8988T (cell line): ENCODE measurements at places on chromosomes 12 and 14.

GRCh38 chr12:62519043-62519442 lies 52.4 kb downstream of the MON2 start:
- no peak for DNase-seq

GRCh38 chr12:95187865-95188415 lies 29.3 kb downstream of the FGD6 start:
- no peak for DNase-seq

- no peak for DNase-seq
Measured at GRCh38 chr12:77821699-77822203, 8.9 kb upstream of the NAV3 start.

DNA sequence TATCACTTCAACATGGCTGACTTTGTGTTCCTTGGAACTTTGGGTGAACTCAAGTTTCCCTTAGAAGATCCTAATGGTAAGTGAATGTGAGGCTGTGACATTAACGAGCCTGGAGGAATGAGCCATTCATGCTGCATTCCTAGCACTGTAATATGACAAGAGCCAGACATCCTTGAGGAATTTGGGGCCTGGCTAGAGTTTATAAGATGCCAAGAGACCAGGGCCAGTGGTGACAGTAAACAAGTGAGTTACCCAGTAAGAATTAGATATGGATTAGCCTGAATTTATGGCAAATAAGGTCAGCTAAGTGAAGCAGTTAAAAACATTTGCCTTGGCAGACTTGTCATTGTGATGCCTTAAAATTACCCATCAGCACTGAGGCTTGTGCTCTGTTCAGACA lies 232.4 kb downstream of the AKAP6 start:
- DNase-seq = no peak

DNA sequence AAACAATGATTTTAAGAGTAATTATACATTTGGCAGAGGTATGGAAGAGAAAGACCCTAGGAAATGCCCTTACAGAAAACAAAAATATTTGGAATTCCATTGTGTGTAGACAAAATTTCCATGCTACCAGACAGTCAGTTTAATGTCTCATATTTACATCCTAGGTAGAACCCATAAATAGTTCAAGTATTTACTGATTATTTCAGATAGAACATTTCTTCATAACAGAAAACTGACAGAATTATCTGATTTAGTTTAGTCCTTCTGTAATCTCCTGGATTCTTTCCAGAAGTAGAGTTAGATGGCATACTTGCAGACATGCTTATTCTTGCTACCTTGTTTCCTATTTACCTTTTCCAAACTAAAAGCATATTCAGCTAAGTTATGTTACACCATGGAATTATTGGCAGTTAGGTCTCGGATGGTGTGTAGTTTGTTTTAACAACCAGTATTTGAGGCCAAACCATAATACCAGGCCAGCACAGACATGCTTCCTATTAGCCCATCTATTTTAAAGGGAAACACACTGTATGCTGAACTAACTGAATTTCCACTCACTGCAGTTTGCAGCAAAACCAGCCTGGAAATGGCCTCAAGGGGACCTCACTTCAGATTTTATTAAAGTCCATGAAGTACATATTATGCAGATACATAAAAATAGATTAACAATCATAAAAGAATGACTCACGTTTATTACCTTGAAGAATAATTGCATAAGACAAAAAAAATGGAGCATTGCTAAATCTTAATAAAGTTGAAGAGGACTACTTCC lies 126.6 kb upstream of the LRIG3 start:
- no peak for DNase-seq

GRCh38 chr12:68406134-68406576 lies 74.0 kb upstream of the MDM1 start:
- DNase-seq = no peak

- DNase-seq = no peak
Measured at GRCh38 chr14:98954349-98955000, 317.5 kb downstream of the BCL11B start.

DNA sequence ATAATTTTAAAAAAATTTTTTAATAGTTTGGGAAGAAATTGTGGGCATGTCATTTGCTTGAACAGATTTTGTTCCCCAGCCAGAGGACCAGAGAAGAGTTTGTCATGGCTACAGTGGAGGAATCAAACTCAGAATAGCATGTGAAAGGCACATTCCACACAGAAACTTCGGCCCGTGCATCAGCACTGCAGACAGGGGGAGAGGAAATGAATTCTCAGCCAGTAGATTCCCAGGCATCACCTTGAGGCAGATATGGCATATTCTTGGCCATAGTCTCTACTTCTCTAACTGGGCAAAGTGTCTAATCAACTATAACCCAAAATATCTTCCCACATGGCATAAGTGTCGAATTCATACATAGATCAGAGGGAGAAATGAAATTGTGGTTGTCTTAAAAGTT lies 153.3 kb downstream of the PRKCH start:
- DNase-seq = no peak

GRCh38 chr12:96902076-96902475 lies 5.0 kb upstream of the NEDD1 start:
- DNase-seq = no peak

DNA sequence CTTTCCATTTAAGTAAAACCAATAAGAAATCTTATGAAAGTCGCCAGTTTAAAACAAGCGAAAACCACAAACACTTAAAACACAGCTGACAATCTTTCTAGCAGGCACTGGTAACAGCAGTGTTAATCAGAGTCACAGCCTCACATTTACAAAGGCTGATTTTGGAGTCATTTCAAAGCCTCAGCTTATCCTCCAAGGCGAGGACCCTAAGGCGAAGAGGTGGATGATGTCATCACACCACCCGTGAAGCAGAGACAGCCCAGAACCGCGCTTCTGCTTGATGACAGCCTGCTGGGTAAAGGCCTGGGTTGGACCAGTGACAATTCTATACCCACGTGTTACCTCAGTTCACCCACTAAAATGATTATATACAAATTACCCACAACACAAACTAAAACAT lies 10.1 kb downstream of the GOLGA3 start:
- no peak for DNase-seq

- no peak for DNase-seq
Measured at GRCh38 chr12:108119126-108119973, 9.7 kb upstream of the WSCD2 start.

DNA sequence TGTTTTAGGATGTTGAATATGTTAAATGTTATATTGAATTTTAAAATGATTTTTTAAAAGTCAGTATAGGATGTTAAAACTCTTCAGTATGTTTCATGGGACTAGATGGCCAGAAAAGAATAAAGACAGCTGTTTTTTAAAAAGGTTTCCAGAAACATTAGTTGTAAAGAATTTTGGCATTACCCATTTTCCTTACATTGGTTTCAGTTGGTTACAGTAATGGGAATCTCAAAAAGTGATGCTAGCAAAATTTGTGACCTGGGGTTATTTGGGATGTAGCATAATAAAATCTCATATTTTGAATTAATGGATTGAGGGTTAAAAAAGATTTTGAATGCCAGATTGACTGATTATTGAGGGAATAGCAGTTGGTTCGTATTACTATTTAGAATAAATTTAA lies 25.3 kb downstream of the EID3 start:
- DNase-seq = no peak

GRCh38 chr12:26153421-26154154 lies 28.8 kb upstream of the BHLHE41 start:
- no peak for DNase-seq

GRCh38 chr12:46886541-46887041 lies 60.8 kb upstream of the SLC38A4 start:
- no peak for DNase-seq

- DNase-seq = no peak
Measured at GRCh38 chr12:69978020-69978419, 153.0 kb downstream of the MYRFL start.

DNA sequence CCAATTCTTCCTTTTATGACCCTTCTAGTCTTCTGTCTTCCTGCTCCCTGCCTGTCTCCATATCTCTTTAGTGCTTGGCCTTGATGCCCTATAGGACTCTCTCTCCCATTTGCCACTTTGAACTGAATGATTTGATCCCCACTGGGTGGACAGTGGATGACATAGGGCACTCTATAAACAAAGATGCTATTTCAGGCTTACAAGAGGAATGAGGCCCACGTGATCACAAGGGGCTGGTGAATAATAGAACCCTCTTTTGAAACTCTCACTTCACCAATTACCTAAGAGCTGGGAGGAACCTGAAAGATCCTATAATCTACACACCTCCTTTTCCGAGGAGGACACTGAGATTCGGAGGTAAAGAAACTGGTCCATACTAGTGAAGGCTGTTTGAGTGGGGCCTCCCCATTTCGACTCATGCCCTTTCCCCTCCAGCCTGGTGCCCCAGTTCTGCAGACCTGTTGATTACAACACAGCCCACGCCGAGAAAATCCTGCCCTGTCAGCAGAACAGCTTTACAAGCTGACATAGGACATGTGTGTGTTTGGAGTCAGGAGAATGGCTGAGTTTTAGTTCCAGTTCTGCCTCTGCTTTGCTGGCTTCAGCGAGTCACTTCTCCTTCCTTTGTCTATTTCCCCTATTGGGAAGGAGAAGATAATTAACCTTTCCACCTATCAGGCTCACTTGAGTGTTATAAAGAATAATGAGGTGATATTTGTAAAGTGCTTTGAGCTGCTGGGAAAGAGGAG lies 400.3 kb downstream of the ZFP36L1 start:
- no peak for DNase-seq

DNA sequence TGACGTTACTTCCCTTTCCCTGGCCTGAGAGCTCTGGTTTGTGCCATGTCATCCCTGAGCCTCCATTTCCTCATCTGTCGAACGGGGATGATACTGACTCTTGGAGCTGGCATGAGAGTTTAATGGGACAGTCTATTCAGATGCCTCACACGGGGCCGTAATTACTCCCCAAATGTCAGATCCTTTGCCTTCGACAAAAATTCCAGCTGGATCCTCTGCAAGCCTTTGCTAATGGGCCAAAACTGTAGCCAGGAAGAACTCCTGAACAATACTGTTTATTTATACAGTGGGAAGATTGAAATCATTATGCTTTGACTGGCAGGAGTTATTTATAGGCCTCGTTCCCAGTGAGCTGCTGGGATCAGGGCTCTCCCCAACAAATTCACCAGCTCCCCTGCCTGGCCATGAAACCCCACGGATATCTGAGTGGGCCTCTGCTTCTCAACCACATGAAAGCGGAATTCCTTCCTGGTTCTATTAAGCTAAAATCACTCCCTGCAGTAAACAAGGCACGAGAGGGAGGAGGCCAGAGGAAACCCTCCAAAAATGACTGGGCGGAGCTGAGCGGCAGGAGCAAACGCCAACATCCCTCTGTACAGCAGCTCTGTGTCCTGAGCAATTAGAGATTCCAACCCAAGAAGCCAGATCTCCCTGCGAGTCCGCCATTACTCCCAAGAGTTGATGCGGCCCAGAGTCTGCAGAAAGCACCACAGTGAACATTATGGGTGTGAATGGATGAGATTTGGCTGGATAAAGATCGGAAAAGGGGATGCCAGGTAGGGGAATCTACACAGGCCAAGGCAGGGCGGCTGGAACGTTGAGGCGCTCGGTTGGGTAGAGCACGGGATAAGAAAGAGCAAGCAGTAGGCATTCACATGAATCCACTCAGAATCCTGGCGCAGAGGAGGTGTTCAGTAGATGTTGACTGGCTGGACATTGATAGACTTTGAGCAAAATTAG lies 326.1 kb downstream of the BCL11B start:
- DNase-seq = no peak

DNA sequence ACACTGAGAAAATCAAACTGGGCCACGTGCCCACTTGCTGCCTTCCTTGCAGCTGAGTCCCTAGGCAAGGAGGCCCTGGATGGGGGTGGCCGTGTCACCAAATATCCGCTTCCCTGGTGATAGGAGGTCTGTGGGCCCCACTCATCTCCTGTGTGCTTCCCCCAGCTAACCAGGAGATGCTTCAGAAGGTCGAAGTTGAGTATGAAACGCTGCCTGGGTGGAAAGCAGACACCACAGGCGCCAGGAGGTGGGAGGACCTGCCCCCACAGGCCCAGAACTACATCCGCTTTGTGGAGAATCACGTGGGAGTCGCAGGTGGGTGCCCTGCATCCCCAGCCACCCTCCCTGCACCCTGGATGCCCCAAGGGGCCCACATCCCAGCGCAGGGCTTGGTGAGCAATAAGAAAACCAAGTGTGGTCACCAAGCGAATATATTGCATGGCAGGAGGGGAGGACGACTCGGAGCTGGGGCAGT lies 6.8 kb upstream of the SIVA1 start:
- no peak for DNase-seq

DNA sequence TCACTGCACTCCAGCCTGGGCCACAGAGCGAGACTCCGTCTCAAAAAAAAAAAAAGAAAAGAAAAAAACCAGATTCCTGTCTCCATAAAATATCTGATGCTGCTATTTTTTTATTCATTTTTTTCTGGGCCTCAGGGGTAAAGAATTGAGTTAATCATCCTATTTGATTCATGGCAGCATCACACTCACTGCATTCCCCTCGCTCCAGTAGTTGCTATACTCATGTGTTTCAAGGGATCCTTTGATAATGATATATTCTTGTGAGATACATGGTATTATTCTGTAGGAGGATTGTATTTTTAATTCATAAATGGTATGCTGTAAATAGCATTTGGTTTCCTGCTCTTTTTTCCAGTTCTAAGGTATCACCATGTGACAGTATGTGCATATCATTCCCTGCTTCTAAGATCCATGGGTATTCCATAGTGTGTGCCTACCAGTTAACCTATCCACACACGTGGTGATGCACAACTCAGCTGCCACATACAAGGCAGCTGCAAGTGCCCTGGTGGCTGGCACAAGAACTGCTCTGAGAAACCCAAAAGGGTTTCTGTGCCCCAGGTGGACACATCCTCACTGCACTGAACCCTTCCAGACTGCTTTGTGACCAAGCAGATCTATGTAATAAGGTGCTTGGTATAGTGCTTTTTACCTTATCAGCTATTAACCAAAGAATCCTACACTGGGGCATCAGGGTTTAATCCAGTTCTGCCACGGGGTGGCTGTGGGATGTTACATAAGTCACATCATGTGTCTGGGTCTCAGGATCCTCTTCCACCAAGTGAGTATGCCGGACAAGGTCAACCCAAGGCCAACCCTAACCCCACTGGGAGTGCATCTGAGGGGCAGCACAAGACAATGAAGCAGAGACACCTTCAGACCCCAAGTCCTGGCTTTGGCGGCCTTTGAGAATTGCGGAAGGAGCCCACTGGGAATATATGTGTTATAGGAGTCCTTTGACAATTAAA lies 74.6 kb downstream of the ZFP36L1 start:
- no peak for DNase-seq

- DNase-seq = no peak
Measured at GRCh38 chr12:53969588-53970259, 3.2 kb upstream of the HOXC11 start.

DNA sequence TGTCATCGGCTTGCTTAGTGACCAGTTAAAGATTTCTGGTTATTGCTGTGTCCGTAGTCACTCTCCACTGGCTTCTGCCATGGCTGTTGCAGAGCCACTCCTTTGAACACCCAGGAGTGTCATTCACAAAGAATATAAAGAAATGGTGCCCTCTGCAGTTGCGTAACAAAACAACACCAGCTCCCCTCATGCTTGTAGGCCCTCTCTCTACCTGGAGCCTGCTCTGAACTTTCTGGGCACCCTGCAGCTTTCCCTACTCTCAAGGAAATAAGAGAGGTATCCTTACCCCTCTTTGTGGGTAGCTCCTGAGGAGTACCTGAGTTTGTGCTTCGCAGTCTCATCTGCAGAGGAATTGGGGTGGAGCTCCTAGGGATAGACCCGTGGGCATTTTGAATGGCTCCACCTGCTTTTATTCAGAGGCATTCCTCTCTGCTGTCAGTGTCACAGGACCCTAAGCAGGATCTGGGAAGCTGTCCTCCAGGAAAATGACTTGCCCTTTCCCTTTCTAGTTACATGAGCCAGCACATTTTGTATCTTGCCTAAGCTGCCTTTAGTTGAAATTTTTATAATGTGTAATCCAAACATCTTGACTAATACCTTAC lies 97.2 kb upstream of the TMEM260 start:
- no peak for DNase-seq

GRCh38 chr12:54016478-54016964 lies 7.7 kb downstream of the HOXC8 start:
- DNase-seq = no peak
